ENCODE measurements at places on chromosomes 2 and 18.

GRCh38 chr2:75177427-75177826 lies 21.9 kb downstream of the TACR1 start:
- DNase-seq = no peak

DNA sequence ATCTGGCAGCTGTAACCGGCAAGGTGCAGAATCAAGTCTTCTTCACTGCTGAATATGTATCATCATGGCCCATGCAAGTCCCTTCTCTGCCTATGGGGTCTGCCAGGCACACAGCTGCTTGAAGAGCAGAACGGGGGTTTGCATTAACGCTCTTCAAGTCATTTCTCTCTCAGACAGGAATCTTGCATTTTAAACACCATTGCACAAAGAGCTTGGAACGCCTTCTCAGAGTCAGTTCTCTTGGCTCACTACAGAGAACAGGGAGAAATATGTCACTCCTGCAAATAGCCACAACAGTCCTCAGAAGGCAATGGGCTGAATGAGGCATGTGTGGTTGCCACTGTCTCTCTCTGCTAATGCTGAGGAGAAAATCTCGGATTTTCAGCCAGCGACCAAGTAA lies 2173.5 kb upstream of the PIK3C3 start:
- DNase-seq = no peak

DNA sequence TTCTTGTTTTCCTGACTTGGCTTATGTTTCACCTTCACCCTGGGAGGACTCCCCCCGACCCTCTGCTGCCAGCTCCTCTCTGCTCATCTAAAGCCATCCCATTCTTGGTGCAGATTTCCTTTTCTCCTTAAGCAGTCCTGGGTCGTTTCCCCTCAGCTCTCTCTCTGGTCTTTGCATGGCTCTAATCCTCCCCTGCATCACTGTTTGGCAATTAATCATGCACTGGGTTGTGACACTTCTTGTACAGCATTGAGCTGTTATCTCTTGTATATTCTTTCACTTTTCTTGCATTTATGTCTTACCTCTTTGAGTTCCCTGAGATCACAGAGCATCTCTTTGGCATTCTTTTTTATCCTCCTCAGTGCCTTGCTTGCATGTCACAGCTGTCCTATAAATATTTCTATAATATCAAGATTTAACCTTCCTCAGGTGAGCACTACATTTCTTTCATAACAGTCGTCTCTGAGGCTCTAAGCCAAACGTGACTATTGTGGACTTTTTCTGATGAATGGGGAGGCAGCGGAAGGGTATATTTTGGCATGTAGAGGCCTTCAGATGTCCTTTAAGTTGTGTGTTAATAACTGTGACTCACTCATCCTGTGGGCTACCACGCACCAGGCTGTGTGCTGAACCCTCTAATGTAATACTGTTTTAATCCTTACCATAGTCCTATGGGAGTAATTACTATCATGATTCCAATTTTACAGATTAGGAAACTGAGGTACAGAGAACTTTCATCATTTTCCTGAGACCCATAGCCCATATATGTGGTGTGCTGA lies 507.5 kb downstream of the SLC4A3 start:
- DNase-seq = no peak

GRCh38 chr18:27887711-27888495 lies 289.0 kb downstream of the CDH2 start:
- DNase-seq = no peak

GRCh38 chr2:74536166-74536950 lies 6.6 kb downstream of the HTRA2 start:
- no peak for DNase-seq

- DNase-seq = no peak
Measured at GRCh38 chr2:215949991-215950404, 63.4 kb downstream of the MREG start.

GRCh38 chr2:72999729-73000725 lies 71.5 kb downstream of the SFXN5 start:
- no peak for DNase-seq

DNA sequence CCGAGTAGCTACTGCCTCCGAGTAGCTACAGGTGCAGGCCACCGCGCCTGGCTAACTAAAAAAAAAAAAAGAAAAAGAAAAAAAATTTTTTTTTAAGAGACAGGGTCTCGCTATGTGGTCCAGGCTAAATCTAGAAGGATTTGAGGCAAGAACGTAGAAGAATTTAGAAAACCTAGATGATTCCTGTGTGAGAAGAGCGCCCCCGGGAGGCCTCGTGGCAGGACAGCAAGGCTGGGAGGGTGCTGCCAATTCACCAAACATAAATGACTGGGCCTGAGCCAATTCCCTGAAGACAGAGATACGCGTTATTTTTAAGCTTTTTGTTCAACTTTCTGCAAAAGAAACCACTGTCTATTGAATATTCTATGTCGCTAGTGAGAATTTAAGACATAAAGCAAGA lies 90.1 kb upstream of the TGFA start:
- DNase-seq = no peak

DNA sequence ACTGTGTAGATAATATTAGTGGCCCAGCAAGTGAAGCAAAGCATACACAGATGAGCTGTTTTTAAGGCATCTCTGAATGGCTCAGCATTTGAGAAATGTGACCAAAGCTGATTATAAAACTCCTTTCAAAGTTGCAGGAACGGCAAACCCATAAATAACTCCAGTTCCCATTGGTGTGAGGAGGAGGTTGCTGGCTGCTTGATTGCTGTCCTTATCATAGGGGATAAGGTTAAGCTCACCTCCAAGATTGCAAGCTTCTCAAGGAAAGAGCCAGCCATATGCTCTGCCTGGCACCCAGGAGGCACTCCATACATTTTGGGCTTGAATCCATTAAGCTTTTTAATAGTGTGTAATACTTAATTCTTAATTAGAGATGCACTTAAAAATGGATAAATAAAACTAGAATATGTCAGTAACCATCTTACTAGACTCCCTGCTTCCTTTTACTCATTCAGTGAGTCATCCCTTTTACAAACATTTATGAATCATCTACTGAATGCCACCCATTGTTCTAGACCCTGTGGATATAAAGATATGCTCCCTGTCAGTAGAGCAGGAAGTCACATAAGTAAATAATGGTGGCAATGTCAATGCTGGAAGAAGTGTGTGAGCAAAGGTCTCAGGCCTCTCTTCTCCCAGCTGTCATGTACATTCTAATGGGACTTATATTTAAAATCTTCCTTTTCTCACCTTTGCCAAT lies 99.3 kb downstream of the SPATS2L start:
- no peak for DNase-seq

GRCh38 chr18:12113999-12114646 lies 20.5 kb downstream of the ANKRD62 start:
- DNase-seq = no peak

- no peak for DNase-seq
Measured at GRCh38 chr2:82959727-82960126, 1499.4 kb downstream of the SUCLG1 start.

DNA sequence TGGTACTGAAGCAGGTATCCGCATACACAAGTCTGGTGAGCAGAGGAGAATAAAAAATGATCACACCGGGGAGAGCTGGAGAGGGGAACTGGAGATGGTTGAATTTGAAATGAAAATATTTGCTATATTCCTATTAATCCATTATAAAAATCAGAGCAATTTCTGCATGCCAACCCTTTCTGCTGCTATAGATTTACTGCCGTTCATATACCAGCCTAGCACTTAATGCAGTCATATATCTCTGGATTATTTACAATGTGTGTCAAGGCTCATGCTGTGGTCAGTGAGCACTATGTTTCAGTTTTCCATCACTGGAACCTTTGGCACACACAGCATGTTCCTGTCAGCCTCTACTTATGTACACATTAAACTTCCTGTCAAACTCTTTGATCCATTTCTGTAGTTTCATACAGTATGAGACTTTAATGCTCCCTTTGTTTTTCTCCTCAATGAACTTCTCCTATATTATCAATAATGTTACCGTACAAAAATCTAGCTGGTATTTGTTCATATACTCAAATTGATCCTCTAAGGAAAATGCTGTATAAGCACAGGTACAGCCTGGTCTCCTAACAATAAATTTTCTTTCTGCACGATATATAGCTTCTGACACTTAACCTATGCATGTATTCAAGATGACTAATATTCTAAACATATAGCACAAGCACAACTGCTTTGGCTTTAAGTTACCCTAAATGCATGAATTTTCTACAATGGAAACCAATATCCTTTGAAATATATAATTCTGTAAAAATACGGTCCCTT lies 36.7 kb downstream of the FANCL start:
- DNase-seq = no peak

DNA sequence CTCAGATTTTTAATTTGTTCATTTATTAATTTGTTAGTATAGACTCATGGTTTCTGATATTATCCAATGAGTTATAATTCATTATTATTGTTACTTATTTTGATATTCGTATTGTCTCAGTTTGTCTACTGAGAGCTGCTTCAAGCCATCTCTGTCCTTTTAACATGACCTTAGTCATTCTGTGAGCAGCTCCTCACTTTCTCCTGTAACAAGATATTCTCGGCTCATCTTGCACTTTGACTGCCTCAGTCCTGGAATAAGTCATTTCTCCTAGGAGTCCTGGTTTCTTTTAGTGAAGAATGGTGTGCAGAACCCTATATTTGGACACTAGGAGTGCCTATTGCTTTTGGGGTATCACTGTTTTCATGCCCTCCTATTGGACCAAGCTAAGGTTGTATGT lies 13.2 kb downstream of the ASB1 start:
- DNase-seq = no peak

- DNase-seq = no peak
Measured at GRCh38 chr2:174259981-174260380, 11.6 kb upstream of the OLA1 start.

GRCh38 chr2:26346454-26347053 lies at the start of gene ADGRF3:
Gene ADGRF3 (minus strand): TSS chr2:26346789. CDS start chr2:26346234, 555 bp downstream.
- DNase-seq = peak; percentile 60

- peak; percentile 68 for DNase-seq
Measured at GRCh38 chr2:157443795-157444640, at the start of gene CYTIP. Gene CYTIP (minus strand): TSS chr2:157444089. CDS start chr2:157444020, 69 bp downstream.
